ENCODE measurements at places on chromosomes 7 and 10. TPM values are rescaled to one million over a fixed set of nuclear protein-coding genes. Genes with fewer than 3 reads are reported as not detected.

Gene SFTPD
- total RNA-seq, result not detected

Gene SEC61A2
- total RNA-seq, result 12.2 TPM

Gene C7orf57
- 0.26 TPM for total RNA-seq

Gene NSUN5
- total RNA-seq, result 64.4 TPM

Gene GPAM
- total RNA-seq, result 5.0 TPM

Gene LRRC4
- not detected for total RNA-seq

Gene MACC1
- not detected for total RNA-seq

Gene PLAC9
- not detected for total RNA-seq

Gene UPP1
- total RNA-seq, result 175 TPM
